ENCODE measurements at places on chromosomes 2 and 18.

- DNase-seq, result peak; percentile 30
Measured at GRCh38 chr2:128473175-128474035, 154.7 kb upstream of the HS6ST1 start.

- no peak for DNase-seq
Measured at GRCh38 chr2:199778655-199779054, 72.3 kb downstream of the FTCDNL1 start.

- DNase-seq, result no peak
Measured at GRCh38 chr2:52558265-52558664, 1209.3 kb upstream of the CHAC2 start.

- no peak for DNase-seq
Measured at GRCh38 chr2:230770804-230771203, 58.2 kb downstream of the CAB39 start.

DNA sequence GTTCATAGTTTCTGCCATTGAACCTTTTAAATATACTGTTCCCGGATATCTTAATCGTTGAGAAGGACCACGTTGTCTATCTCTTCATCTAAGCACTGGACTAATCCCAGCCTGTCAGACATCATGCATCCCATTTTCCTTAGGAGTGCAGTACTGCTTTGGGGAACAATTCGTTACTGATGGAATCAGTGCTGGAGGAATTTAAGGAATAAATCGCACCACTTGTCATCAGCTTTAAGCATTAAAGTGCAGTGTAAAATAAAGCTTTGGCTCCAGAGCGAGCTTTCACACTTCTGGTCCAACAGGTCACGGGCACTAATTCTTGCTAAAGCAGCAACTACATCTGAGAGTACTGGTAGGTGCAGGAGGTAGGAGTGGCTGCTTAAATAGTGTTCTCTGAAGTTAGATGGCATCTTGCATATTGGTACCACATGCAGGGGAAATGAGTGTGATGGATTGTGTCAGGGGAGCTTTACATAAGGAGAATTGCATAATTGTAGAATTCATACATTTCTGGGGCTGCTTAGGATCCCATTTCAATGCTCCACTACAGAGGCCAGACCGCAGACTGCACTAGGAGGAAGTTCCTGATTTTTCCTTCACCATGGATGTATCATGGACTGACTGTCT, 105.7 kb upstream of the RASGRP3 start:
- DNase-seq, result no peak

- DNase-seq, result no peak
Measured at GRCh38 chr2:42084231-42084671, 36.4 kb downstream of the PKDCC start.

DNA sequence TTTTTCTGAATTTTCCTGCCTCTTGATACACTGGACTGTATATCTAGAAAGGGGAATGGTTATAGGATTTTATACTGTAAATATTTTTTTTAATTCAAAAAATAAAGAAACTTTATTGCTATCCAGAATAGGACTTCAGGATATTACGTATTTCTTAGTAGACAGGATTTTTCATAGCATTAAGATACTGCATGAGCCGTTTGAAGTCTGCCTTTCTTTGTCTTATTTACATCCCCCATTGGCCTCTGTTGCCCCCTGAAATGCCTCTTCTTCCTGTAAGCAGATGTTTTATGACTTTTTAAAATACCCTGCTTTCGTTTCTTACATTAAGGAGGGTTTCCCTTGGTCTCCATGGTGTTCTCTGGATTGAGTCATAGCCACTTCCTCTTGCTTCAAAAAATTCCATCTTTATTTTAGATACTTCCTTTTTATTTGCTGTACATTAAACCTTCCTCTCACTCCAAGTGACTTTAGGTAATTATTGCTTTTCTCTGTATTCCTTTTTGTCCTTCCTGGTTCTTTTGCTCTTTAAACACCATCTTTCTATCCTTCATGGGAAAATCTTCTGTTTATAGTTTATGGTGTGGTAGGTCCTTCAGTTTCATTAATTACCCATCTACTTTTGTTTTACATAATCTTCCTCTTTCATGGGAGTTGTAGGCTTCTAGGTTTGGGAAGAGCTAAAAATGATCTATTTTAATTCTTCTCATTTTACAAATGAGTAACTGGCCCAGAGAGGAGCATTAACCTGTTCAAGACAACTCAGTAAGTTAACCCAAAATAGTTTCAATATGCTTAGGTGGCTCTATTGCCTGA, 72.6 kb downstream of the ZNF532 start:
- DNase-seq, result no peak

GRCh38 chr2:187875261-187876141, 321.3 kb upstream of the TFPI start:
- DNase-seq, result no peak

DNA sequence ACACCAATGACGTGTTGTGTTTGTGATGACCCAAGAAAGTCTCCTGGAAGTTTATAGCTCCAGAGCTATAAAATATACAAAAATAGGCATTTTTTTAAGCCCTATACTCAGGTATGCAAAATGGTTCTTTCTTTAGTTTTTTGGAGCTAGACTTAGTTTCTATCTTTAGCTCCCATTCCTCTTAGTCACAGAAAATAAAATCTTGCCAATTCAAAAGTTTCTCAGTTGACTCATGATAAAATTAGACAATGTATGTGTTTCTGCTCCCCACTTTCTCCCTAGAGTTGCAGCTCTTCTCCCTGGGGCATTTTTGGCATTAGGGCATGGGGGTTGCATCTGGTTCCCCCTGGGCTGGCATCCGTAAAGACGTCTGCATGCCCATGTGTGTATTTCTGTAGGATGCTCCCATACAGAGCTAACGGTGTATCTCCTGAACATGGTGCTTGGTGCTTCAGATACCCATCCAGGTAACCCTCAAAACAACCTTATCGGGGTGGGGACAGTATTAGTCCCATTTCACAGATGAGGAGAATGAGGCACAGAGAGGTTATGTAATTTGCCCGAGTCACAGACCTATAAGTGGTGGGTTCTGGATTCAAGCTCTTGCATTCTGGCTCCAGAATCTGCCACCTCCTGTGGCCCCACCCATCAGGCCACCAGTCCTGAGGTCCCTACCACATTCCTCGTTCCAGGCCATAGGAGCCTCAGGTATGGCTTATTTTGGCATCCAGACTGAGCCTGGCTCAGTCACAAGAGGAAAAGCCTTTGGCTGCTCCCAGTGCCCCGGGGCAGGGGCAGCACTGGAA, 43.1 kb upstream of the ASAP2 start:
- DNase-seq, result no peak

GRCh38 chr2:41936771-41937463, 110.9 kb upstream of the PKDCC start:
- DNase-seq, result no peak

DNA sequence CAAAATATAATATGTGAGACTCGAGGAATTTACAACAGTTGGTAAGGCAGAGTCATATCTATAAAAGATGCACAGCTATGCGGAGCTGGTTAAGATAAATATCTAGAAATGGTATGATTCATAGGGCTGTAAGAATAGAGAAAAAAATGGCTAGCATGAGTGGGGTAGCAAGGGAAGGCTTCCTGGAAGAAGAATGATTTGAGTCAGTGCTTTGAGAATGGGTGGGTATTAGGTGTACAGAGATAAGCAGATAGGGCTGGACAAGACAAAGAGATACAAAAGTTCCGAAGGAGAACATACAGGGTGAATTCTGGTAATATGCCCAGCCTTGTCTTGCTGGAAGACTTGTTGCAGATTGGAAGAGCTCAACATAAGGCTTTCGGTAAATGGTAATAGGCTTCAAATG, 291.5 kb upstream of the CCDC68 start:
- no peak for DNase-seq

DNA sequence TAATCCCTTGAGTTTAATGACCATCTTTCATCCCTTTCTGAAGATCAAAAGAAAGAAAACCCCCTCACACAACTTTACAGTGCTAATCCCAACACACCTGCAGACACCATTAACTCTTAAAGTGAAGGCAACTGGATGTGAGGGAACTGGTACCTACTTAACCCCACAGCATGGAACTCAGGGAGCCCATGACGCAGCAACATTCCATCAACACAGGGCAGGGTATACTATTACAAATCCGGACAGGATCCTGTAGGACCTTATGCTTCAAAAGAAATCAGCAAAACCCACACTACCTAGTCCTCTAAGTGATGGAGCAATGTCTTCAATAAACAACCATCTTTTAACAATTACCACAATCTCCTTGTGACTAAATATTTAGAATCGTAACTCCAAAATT, 78.6 kb downstream of the FARSB start:
- no peak for DNase-seq

DNA sequence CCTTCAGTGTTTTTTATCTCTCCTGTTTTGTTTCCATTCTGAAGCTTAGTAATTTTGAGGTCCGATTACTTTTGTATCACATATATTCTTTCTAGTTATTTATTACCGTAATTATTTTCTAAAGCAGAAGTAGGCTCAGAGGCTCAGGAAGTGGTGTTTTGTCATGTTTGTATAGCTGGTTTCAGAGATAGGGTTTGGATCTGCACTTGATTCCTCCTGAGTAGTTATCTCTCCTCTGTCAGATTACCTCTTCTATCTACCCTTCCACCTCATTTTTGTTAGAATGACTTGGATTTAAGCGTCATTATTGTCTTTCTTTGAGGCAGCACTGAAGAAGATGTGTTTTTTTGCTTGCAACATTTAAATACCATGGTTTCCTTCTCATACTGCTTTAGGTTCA, 95.4 kb downstream of the MTA3 start:
- no peak for DNase-seq

DNA sequence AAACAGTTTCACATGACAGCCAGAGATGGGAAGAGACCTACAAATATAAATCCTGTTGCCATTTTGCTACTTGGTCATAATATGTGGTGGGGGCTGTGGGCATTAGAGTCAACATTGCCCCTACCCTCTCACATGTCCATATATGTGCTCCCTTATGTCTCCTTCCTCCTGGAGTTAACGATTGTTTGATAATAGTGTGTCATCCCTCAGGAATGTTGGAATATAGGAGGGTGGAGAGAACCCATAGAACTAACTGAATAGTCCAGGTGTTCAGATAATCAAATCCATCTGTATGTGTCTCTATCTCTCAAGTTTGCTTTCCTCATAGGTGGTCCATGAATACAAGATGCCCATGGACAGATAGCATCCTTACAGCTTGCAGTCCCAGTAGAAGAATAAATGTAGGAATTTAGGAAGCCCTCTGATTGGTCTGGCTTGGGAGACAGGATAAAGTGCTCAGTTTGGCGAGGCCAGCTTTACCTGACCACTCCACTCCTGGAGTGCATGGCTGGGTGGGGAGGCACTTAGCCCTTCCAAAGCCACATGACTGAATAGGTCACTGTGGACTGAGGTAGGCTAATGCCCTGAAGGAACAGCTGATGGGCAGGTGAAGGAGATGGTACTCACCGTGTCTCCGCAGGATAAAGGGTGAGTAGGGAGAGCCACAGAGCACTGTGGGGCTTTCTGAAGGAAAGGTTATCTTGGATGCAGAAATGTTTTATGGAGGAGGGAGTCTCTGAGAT, 166.9 kb downstream of the CDCA7 start:
- DNase-seq, result no peak

- DNase-seq, result no peak
Measured at GRCh38 chr18:50358844-50359243, 16.0 kb upstream of the SKA1 start.

DNA sequence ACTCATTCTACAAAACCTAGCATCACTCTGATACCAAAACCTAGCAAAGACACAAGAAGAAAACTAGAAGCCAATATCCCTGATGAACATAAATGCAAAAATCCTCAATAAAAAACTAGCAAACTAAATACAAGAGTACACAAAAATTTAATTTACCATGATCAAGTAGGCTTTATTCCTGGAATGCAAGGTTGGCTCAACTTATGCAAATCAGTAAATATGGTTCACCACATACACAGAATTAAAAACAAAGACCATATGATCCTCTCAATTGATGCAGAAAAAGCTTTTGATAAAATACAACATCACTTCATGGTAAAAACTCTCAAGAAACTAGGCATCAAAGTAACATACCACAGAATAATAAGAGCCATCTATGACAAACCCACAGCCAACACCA, 188.3 kb downstream of the ETAA1 start:
- no peak for DNase-seq

GRCh38 chr2:157971702-157972101, 95.6 kb upstream of the ACVR1 start:
- no peak for DNase-seq

GRCh38 chr2:54701029-54701428, 22.4 kb upstream of the EML6 start:
- no peak for DNase-seq

DNA sequence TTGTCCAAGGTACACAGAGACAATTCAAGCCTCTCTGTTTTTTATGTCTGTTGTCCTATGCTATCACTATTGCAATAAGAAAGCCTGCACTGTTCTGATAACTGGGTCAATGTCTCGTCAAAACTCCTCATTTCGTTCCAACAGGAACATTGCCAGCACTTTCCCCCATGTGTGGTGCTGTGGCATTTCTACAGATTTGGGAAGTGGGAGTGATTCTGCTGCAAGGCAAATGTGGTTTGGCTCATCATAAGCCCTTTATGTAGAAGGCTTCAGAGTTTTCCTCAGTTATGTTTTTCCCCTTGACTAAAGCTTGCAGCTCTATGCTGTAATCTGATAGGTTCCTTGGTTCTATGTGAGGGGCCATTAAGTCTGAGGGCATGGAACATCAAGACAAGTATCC, 324.1 kb upstream of the TCF4 start:
- DNase-seq, result no peak

DNA sequence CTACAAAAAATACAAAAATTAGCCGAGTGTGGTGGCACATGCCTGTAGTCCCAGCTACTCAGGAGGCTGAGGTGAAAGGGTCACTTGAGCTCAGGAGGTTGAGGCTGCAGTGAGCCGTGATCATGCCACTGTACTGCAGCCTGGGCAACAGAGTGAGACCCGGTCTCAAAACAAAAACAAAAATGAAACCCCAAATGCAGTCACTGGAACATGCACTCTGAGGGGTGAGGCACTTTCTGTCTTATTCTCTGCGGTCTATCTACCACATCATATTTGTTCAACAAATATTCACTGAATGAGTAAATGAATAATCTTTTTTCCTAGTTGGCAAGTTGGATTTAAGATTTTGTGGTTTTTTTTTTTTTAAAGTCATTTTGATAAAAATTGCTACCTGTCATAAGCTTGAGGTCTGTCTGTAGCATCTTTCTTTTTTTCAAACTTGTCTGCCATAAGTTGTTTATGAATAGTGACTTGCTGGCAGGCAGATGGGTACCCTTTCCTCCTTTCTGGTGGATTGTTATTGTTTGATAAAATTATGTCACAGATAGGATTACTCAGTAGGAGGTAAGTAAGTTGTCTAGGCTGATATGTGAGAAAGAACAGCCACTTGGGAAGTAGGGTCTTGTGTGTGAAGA, 11.8 kb downstream of the CHRNA1 start:
- no peak for DNase-seq

GRCh38 chr2:23993736-23994269, 16.1 kb upstream of the MFSD2B start:
- no peak for DNase-seq
